ENCODE measurements at places on chromosomes 1 and 21. TPM values are rescaled to one million over a fixed set of nuclear protein-coding genes. Genes with fewer than 3 reads are reported as not detected.

GRCh38 chr21:15119486-15119885 lies 54.7 kb upstream of the NRIP1 start:
- H3K4me1 ChIP-seq, result no peaks in the 10 kb centered on the region
- H3K36me3 ChIP-seq, result no peaks in the 10 kb centered on the region
- H3K27ac ChIP-seq, result no peak overlapping the region
- no peaks in the 10 kb centered on the region for H3K27me3 ChIP-seq

ASCL5 gene
- total RNA-seq, result 0.49 TPM

GRCh38 chr1:61049850-61050540 lies 32.4 kb upstream of the NFIA start:
- DNase-seq, result peak; percentile 84
- peaks cover 36% of the 10 kb centered on the region for H3K4me1 ChIP-seq
- no peaks in the 10 kb centered on the region for H3K36me3 ChIP-seq
- no peak overlapping the region for H3K27ac ChIP-seq

GRCh38 chr1:147853391-147853790 lies 49.2 kb upstream of the GJA8 start:
- H3K27me3 ChIP-seq, result no peaks in the 10 kb centered on the region
- no peaks in the 10 kb centered on the region for H3K36me3 ChIP-seq
- no peak overlapping the region for H3K27ac ChIP-seq
- no peak overlapping the region for H3K4me3 ChIP-seq
- H3K4me1 ChIP-seq, result no peaks in the 10 kb centered on the region

GRCh38 chr1:23477359-23478144 lies 6.4 kb downstream of the ASAP3 start:
- no peak overlapping the region for H3K4me3 ChIP-seq
- H3K27me3 ChIP-seq, result peaks cover 17% of the 10 kb centered on the region
- H3K36me3 ChIP-seq, result no peaks in the 10 kb centered on the region
- no peaks in the 10 kb centered on the region for H3K4me1 ChIP-seq
- DNase-seq, result no peak

DNA sequence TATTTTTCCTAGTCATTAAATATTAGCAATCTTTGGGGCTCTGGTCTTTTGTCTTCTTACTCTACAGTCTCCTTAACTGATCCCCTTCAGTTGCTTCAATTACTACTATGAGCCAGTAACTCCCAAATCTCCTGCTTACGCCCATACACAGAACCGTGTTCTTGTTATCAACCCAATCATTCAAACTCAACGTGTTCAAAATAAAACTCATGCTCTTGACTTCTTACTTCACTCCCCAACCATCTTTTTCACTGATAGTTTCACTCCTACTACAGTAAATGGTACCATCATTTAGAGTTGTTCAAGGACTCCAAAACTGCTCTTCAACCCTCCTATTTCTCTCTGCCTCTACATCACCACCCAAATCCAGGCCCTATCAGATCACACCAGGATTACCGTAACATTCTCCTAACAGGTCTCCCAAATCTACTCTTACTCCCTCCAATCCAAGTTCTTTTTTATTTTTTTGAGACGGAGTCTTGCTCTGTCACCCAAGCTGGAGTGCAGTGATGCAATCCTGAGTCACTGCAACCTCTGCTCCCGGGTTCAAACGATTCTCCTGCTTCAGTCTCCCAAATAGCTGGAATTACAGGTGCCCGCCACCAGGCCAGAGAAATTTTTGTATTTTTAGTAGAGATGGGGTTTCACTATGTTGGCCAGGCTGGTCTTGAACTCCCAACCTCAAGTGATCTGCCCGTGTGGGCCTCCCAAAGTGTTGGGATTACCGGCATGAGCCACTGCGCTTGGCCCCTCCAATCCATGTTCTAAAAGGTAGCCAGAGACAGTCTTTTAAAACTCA lies 3.0 kb downstream of the YARS1 start:
- H3K4me1 ChIP-seq, result peaks cover 43% of the 10 kb centered on the region
- no peak for DNase-seq
- H3K4me3 ChIP-seq, result no peak overlapping the region
- H3K27me3 ChIP-seq, result no peaks in the 10 kb centered on the region
- H3K27ac ChIP-seq, result no peak overlapping the region

GRCh38 chr1:7249516-7249915 lies 464.3 kb downstream of the CAMTA1 start:
- no peaks in the 10 kb centered on the region for H3K36me3 ChIP-seq
- no peak for DNase-seq
- no peak overlapping the region for H3K27ac ChIP-seq
- no peak overlapping the region for H3K4me3 ChIP-seq
- H3K4me1 ChIP-seq, result no peaks in the 10 kb centered on the region

- no peaks in the 10 kb centered on the region for H3K4me1 ChIP-seq
- no peak overlapping the region for H3K27ac ChIP-seq
- H3K27me3 ChIP-seq, result peaks cover 14% of the 10 kb centered on the region
- DNase-seq, result no peak
- no peaks in the 10 kb centered on the region for H3K36me3 ChIP-seq
These were observed 219.6 kb upstream of the POU3F1 start for GRCh38 chr1:38266197-38266520.

ADCY10 gene
- total RNA-seq, result 0.52 TPM

DNA sequence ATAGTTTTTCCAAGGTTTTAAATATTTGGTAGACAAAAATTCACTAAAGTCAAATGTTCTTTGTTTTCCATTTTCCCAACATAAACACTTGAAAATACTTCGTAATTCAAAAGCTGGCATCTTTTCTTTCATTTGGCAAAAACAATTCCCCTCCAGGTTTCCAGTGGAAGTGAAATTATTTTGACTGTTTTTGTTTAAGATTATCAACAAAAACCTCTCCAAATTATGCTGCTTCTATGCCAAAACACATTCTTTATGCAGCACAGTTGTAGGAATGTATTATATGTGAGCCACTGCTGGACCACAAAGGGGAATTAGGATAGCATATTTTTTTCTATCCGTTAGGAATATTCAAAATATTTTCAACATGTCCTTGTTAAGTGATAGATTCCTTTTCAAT lies 44.1 kb downstream of the SLC5A9 start:
- no peak overlapping the region for H3K4me3 ChIP-seq
- H3K36me3 ChIP-seq, result no peaks in the 10 kb centered on the region
- H3K4me1 ChIP-seq, result no peaks in the 10 kb centered on the region
- H3K27ac ChIP-seq, result no peak overlapping the region
- no peaks in the 10 kb centered on the region for H3K27me3 ChIP-seq
- DNase-seq, result no peak

- DNase-seq, result no peak
- no peak overlapping the region for H3K27ac ChIP-seq
- peak overlapping the region; percentile 50 for H3K4me3 ChIP-seq
- H3K36me3 ChIP-seq, result no peaks in the 10 kb centered on the region
These were observed 34.1 kb downstream of the CLCA1 start for GRCh38 chr1:86502721-86503405.

DNA sequence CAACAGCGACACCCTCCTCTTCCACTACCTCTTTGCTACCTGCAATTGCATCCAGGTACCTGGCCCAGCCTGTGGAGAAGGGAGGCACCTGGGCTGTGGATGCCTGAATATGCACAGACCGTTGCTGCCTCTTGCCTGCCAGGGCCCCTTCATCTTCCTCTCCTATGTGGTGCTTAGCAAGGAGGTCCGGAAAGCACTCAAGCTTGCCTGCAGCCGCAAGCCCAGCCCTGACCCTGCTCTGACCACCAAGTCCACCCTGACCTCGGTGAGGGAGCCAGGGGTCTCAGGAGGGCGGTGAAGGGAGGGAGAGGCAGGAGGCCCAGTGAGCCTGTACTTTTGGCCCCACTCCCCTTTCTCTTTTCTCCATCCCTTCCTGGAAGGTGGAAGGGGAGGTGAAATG lies 11.5 kb downstream of the PSRC1 start:
- H3K27ac ChIP-seq, result no peak overlapping the region
- no peaks in the 10 kb centered on the region for H3K27me3 ChIP-seq
- DNase-seq, result no peak
- H3K4me3 ChIP-seq, result no peak overlapping the region

DNA sequence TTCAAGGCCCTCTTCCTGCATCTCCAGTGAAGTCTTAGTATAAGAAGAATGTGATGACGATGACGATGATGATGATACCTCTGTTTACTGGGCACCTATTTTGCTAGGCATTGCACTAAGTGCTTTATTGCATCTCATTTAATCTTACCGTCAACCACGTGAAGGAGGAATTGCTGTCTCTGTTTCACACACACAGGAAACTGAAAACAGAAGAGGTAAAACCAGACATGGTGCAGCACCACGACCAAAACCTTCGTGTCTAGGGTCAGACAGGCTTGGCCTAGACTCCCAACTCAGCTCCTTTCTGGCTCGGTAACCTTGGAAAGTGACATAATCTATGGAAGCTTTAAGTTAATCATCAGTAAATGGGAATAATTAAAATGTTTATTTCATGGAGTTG lies 20.7 kb upstream of the KCNA2 start:
- H3K4me1 ChIP-seq, result peaks cover 45% of the 10 kb centered on the region
- no peaks in the 10 kb centered on the region for H3K36me3 ChIP-seq
- H3K27ac ChIP-seq, result no peak overlapping the region
- no peak overlapping the region for H3K4me3 ChIP-seq
- no peak for DNase-seq

SEC16B gene
- total RNA-seq, result not detected

STUM gene
- not detected for total RNA-seq

GRCh38 chr1:236540813-236541465 lies 17.2 kb downstream of the LGALS8 start:
- H3K36me3 ChIP-seq, result peaks cover 93% of the 10 kb centered on the region
- H3K4me1 ChIP-seq, result peaks cover 13% of the 10 kb centered on the region
- no peaks in the 10 kb centered on the region for H3K27me3 ChIP-seq
- H3K27ac ChIP-seq, result no peak overlapping the region
- no peak overlapping the region for H3K4me3 ChIP-seq

GRCh38 chr1:232574889-232575762 lies 54.8 kb downstream of the SIPA1L2 start:
- H3K4me3 ChIP-seq, result no peak overlapping the region
- no peak overlapping the region for H3K27ac ChIP-seq
- H3K27me3 ChIP-seq, result no peaks in the 10 kb centered on the region
- DNase-seq, result no peak

NR1I3 gene
- total RNA-seq, result not detected

DDOST gene
- total RNA-seq, result 96.1 TPM

FOXO6 gene
- 2.2 TPM for total RNA-seq

TMEM269 gene
- 1.1 TPM for total RNA-seq

ZBTB37 gene
- total RNA-seq, result 16.0 TPM

DNA sequence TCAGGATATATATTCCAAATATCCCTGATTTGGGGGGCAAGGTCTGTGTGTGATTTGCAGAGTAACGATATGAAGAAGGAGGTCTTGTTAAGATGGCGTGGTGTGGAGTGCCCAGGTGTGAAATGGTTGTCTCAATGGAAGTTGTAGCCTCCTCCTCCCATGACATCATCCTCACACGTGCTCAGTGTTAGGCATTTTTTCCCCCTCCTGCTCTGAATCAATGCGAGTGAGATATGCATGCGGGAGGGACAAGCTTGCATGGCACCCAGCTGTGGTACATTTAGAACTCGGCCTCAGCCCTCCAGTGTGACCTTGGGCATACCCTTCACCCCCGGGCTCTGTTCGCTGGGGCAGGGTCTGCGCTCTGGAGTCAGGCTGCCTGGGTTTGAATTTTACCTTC lies 55.6 kb downstream of the B3GALT5 start:
- no peak overlapping the region for H3K4me3 ChIP-seq
- H3K36me3 ChIP-seq, result no peaks in the 10 kb centered on the region
- no peaks in the 10 kb centered on the region for H3K4me1 ChIP-seq
- no peak overlapping the region for H3K27ac ChIP-seq
- DNase-seq, result no peak

- H3K4me1 ChIP-seq, result peaks cover 33% of the 10 kb centered on the region
- H3K27me3 ChIP-seq, result peaks cover 9% of the 10 kb centered on the region
- no peaks in the 10 kb centered on the region for H3K36me3 ChIP-seq
- no peak for DNase-seq
- no peak overlapping the region for H3K4me3 ChIP-seq
These were observed 5.5 kb downstream of the PGLYRP4 start for GRCh38 chr1:153343040-153343681.

- no peak overlapping the region for H3K27ac ChIP-seq
- H3K36me3 ChIP-seq, result peaks cover 30% of the 10 kb centered on the region
- H3K4me1 ChIP-seq, result no peaks in the 10 kb centered on the region
- no peak for DNase-seq
- no peaks in the 10 kb centered on the region for H3K27me3 ChIP-seq
These were observed 7.4 kb downstream of the HCRTR1 start for GRCh38 chr1:31624731-31625514.

DNA sequence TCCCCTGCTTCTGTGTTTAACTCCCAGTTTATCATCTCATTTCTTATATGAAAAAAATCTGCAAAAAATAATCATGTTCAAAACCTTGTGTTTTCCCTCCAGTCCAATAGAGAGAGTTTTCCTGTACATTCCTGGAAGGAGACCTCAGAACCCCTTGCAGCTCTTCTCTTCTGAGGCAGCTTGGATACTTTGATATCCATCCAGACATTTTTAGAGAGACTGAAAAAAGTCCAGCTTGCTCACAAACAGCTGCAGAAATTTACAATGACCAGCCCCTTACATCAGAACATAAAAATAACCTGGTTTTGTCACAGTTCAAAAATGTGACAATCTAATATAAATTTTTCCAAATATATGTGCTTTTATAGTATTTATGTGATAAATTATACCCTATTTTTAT lies 73.3 kb upstream of the C1orf115 start:
- DNase-seq, result no peak
- H3K27me3 ChIP-seq, result no peaks in the 10 kb centered on the region
- H3K27ac ChIP-seq, result no peak overlapping the region
- no peak overlapping the region for H3K4me3 ChIP-seq
- H3K4me1 ChIP-seq, result no peaks in the 10 kb centered on the region

- no peaks in the 10 kb centered on the region for H3K4me1 ChIP-seq
- H3K27ac ChIP-seq, result no peak overlapping the region
These were observed 40.6 kb upstream of the LYST start for GRCh38 chr1:235907187-235907896.

GRCh38 chr1:38077523-38078147 lies 31.0 kb upstream of the POU3F1 start:
- H3K36me3 ChIP-seq, result no peaks in the 10 kb centered on the region
- H3K4me1 ChIP-seq, result no peaks in the 10 kb centered on the region
- peaks cover 5% of the 10 kb centered on the region for H3K27me3 ChIP-seq
- H3K4me3 ChIP-seq, result no peak overlapping the region
- H3K27ac ChIP-seq, result no peak overlapping the region

- no peak overlapping the region for H3K27ac ChIP-seq
- no peak for DNase-seq
- no peak overlapping the region for H3K4me3 ChIP-seq
- peaks cover 21% of the 10 kb centered on the region for H3K27me3 ChIP-seq
These were observed 21.5 kb downstream of the OLIG2 start for GRCh38 chr21:33047231-33047630.

- DNase-seq, result no peak
- H3K4me3 ChIP-seq, result no peak overlapping the region
- peaks cover 22% of the 10 kb centered on the region for H3K36me3 ChIP-seq
- H3K4me1 ChIP-seq, result peaks cover 11% of the 10 kb centered on the region
- H3K27ac ChIP-seq, result no peak overlapping the region
- no peaks in the 10 kb centered on the region for H3K27me3 ChIP-seq
These were observed 1.8 kb downstream of the RNPC3 start for GRCh38 chr1:103527331-103527730.

DNA sequence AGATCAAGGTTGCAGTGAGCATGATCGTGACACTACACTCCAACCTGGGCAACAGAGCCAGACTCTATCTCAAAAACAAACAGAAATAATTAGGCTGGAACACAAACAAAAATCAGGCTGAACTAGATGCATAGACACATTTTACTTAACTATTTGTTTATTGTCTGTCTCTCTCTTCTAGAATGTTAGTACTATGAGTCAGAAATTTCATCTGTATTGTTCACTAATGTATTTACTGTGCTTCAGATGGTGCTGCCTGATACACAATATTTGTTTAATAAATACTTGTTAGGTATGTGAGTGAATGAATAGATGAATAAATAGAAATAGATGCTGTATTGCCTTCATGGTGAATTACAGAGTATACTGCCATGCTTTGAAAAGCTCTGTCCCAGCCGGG lies 6.0 kb upstream of the LIN28A start:
- no peak overlapping the region for H3K4me3 ChIP-seq
- peaks cover 14% of the 10 kb centered on the region for H3K4me1 ChIP-seq
- H3K27ac ChIP-seq, result no peak overlapping the region
